ENCODE measurements at places on chromosomes 16 and 17. TPM values are rescaled to one million over a fixed set of nuclear protein-coding genes. Genes with fewer than 3 reads are reported as not detected.

The CCL8 gene
- not detected for total RNA-seq

The TLE7 gene
- total RNA-seq = not detected

The SBK1 gene
- 0.35 TPM for total RNA-seq

The HSD17B1 gene
- 1.7 TPM for total RNA-seq
